ENCODE measurements at places on chromosomes 11 and 22. TPM values are rescaled to one million over a fixed set of nuclear protein-coding genes. Genes with fewer than 3 reads are reported as not detected.

ST14 gene
- 0.07 TPM for total RNA-seq

NAALADL1 gene
- 10.7 TPM for total RNA-seq

OR4A16 gene
- total RNA-seq, result not detected

- DNase-seq, result no peak
Measured at GRCh38 chr11:68461575-68461917, 994 bp downstream of the PPP6R3 start.

DNA sequence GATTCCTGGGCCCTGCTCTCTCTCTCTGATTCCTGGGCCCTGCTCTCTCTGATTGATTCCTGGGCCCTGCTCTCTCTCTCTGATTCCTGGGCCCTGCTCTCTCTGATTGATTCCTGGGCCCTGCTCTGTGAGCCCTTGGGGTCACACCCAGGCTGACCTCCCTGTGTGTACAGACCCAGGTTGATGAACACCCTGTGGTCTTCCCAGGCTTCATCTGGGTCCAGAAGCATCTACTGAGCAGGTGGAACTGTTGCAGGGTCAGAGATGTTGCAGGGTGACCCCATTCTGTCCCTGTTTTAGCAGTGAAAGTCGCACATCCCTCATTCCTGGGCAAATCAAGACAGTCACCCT lies 16.3 kb upstream of the GDPD5 start:
- no peak for DNase-seq

DNA sequence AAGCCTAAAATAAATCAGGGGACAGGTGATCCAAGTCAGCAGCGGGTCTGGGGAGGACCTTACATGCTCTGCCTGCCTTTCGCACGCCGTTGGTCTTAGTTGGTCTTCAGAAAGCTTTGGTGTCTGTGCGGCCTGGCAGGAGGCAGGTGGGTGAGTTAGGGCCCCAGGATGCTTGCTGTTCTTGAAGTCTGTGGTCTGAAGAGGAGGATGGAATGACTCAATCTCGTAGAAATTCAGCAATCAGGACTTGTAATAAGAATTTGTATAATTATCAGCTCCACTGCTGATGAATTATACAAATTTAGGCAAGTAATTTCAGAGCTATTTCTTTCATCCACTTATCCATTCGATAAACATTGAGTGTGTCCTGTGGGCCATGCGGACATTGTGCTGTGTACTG lies 138.5 kb downstream of the FEZ1 start:
- no peak for DNase-seq

DNA sequence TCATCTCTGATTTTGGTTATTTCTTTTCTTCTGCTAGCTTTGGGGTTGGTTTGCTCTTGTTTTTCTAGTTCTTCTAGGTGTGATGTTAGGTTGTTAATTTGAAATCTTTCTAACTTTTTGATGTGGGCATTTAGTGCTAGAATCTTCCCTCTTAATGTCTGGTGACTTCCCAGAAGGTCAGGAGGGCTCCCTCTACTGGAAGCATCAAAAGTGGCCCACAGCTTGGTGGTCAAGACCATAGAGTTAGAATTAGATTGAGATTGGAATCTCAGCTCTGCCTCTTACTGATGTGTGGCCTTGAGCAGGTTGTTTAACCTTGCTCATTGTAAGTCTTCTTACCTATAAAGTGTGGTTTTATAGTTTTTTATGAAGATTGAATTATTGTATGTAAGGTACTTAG lies 99.3 kb downstream of the FDX1 start:
- DNase-seq, result no peak

GRCh38 chr11:27409742-27410141 lies 46.7 kb upstream of the CCDC34 start:
- DNase-seq, result no peak

DCDC1 gene
- not detected for total RNA-seq

GRCh38 chr11:116951762-116952161 lies 114.3 kb upstream of the APOA1 start:
- no peak for DNase-seq

C11orf21 gene
- total RNA-seq, result not detected

DNA sequence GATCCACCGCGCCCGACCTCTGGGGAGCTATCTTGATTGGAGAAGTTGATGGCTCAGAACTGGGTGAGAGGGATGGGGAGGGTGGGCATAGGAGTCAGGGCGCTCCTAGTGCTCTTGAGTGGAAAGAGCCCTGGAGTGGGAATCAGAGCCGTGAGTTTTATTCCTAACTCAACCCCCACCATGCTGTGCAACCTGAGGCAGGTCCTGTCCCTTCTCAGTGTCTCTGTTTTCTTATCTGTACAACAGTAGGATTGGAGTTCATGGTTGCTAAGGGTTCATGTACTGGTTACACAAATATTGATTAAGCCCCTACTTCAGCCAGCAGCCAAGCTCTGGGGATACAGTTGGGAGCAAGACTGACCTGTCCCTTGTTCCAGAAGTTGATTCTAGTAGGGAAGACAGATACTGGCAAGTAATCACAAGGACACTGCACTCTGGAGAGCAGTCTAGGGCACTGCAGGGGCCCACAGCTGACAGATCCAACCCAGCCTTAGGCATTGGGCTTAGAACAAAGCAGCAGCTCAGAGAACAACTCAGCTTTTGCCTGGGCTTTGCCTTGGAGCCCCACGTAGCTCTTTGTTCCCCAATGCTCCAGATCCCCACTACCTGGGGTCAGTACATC lies 12.4 kb upstream of the DAGLA start:
- DNase-seq, result no peak

- DNase-seq, result no peak
Measured at GRCh38 chr11:120911943-120912342, 112.0 kb upstream of the TBCEL start.

DNA sequence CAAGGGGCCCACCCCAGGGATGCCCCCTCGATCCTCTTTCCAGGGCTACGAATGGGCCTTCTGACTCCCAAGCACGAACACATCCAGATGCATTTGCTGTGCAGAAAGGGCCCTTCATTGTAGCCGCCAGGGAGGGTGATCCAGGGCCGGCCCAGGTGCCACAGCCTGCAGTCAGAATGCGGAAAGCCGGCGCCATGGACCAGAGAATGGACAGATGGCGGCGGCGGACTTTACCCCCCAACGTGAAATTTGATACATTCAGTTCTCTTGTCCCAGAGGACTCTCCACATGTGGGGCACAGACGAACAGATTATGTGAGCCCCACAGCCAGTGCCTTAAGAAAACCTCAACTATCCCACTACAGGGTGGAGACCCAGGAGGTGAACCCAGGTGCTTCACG lies 87.2 kb downstream of the KIAA1671 start:
- no peak for DNase-seq

DNA sequence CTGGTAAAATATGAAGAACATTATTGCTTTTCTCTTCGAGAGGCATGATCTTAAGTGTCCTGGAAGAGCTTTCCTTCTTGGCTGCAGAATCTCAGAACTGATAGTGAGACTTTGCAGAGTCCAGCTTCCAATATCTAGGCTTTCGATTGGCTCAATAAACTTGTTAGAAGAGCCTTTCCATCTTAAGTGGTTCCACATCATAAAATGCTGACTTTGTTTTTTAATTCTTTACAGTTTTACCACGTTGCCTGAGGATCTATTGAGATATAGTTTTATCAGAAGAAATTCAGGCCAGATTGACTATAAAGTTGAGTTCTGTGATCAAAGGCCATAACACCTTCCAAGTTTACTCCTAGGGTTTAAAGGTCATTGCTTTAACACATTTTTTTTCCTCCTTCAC lies 15.6 kb upstream of the DNAJB7 start:
- no peak for DNase-seq

- DNase-seq, result no peak
Measured at GRCh38 chr11:77127920-77128691, at the start of gene MYO7A. Gene MYO7A (plus strand): TSS chr11:77128246. CDS start chr11:77130635, 2,389 bp downstream.

DNA sequence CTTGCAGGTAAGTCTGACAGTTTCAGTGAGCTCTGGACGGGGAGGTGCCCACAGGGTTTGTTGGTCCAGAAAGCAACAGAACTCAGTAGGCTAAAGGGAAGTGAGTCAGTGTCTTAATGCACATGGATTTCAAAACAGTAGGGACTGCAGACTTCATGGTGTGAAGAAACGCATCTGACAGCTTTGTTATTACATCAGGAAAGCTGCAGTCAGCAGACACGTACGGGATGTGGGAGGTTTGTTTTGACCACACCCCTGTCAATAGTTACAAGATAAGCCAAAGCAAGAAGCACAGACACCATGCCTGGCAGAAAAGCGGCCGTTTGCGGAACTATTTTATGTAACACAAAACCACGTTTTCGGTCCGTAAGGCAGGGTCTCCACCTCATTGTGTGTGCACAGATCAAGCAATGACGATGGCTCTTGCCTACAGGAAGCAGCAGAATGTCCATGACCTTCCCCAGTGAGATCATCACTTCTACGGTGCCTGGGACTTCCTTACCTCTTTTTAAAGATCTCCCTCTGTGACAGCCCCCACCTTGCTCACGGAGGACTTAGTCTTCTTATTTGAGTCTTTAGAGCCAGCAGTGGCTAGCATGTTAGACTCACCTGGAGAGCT lies 58.2 kb upstream of the FTH1 start:
- peak; percentile 95 for DNase-seq

- DNase-seq, result no peak
Measured at GRCh38 chr11:126396965-126397364, 41.5 kb downstream of the ST3GAL4 start.

CHRDL2 gene
- not detected for total RNA-seq

- no peak for DNase-seq
Measured at GRCh38 chr11:45106440-45106839, 40.0 kb upstream of the PRDM11 start.

DNA sequence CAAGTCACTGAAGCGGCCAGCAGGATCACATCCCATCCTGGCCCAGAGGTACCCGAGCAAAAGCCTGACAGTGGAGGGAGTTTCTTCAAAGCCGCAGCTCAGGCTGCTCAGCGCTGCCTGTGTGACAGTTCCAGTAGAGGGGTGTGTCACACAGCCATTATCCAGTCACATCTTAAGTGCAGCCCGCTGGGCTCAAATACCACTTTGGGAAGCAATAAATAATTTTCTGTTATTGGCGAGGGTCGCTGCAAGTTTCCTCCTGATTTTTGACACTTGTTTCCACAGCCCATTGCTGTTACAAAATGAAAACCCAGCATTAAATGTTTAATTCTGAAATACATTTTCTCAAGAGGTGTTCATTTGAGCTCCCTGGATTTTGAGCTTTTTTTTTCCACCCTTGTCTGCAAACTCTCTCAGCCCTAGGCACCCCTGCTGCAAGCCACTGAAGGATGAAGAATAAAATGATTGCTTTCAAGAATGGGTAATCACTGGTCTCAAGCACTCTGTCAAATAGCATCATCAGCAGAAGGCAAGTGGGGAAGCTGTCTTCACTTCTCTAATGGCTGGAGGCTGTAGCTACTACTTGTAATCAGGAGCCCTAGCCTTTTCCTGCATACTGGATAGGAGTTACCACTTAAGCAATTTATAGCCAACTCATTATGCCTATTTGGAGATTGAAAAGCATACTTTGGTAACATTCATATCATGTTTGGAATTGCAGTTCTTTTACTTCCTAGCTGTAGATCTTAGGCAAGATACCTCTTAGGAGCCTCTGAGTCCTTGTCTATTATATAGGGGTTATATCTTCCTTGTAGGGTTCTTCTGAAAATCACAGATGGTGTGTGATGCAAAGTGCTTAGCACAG lies 373.7 kb downstream of the METTL15 start:
- DNase-seq, result no peak

GRCh38 chr11:88695689-88696414 lies 358.3 kb upstream of the CTSC start:
- DNase-seq, result no peak

MS4A15 gene
- not detected for total RNA-seq

SCT gene
- not detected for total RNA-seq

OR8G1 gene
- total RNA-seq, result not detected

GRCh38 chr11:118522571-118523072 lies 4.7 kb upstream of the TTC36 start:
- no peak for DNase-seq

DNA sequence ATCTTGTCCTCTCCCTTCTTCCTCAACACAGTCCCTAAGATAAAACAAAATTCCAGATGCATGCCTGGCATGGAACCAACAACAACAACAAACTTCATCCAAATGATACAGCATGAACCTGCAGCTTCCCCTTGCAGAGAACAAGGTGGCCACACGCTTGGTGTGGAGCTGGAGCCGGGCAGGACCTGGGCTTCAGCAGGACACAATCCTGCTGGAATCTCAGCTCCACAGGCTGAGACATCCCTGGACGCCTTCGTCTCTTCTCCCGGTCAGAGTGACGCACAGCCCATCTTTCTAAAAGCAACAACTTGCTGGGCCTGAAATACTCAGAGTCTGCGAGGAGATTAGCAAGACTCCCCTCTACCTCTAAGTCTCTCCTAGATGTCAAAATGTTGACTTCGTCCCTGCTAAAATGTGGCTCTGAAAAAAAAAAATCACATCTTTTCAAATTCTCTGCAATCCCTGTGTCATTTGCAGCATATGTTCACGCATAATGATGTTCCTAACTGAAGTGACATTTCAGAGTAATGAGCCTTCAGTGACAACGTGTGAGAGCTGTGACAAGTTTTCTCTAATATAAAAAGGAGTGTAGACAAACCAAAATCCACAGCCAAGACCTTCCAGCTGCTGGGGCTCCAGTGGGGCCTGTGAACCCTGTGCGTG lies 1232.3 kb downstream of the TBC1D22A start:
- DNase-seq, result no peak

HYLS1 gene
- 8.6 TPM for total RNA-seq

- DNase-seq, result no peak
Measured at GRCh38 chr22:27466229-27466628, 335.3 kb downstream of the MN1 start.

ART1 gene
- not detected for total RNA-seq

DNA sequence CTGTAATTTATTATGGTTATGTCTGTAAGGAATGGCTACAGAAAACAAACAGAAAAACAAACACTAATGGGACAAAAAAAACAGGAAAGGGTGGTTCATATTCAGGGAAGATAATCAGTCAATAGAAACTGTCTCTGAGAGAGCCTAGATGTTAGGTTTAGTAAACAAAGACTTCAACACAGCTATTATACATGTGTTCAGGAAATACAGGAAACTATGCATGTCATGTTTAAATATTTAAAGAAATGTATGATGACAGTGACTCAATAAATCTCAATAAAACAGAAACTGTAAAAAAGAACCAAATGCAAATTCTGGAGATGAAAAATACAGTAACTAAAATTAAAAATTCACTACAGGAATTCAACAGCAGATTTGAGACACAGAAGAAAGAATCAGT lies 76.0 kb downstream of the PACS1 start:
- no peak for DNase-seq

DNA sequence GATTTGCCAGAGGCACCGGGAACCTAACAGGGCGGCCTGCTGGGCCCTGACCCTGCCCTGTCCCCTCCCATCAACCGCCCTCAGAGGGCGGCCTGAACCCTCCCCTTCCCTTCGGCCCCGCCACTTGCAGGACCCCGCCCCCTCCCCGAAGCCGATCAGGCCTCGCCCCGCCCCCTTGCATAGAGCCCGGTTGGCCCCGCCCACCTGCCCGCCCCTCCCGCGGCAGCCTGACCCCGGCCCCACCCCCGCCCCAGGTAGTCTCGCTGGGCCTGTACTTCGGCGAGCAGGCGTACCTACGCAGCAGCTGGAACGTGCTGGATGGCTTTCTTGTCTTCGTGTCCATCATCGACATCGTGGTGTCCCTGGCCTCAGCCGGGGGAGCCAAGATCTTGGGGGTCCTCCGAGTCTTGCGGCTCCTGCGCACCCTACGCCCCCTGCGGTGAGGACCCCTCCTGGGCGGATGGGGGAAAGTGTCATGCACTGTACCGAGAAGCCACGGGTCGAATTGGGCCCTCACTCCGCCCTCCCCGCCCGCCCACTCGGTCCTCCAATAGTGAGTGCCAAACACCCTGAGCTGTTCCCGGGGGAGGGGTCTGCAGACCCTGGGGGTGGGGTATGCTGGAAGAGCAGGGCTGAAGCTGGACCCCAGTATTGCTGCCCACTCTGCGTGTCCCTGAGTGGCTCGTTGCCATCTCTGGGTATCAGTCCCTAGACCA lies 94.1 kb downstream of the CACNA1I start:
- no peak for DNase-seq
